ENCODE measurements at places on chromosomes 13 and 19. TPM values are rescaled to one million over a fixed set of nuclear protein-coding genes. Genes with fewer than 3 reads are reported as not detected.
A peak's percentile ranks its signal among the peaks of the same experiment; 100 is the strongest.

GRCh38 chr19:5436106-5436947 is 18.9 kb upstream of the ZNRF4 start:
- DNase-seq, result peak; percentile 13

- DNase-seq, result no peak
These were observed 11.3 kb downstream of the FBXO27 start for GRCh38 chr19:39021063-39021462.

GRCh38 chr13:99736541-99736940 is 235.0 kb downstream of the ZIC5 start:
- DNase-seq, result no peak

DNA sequence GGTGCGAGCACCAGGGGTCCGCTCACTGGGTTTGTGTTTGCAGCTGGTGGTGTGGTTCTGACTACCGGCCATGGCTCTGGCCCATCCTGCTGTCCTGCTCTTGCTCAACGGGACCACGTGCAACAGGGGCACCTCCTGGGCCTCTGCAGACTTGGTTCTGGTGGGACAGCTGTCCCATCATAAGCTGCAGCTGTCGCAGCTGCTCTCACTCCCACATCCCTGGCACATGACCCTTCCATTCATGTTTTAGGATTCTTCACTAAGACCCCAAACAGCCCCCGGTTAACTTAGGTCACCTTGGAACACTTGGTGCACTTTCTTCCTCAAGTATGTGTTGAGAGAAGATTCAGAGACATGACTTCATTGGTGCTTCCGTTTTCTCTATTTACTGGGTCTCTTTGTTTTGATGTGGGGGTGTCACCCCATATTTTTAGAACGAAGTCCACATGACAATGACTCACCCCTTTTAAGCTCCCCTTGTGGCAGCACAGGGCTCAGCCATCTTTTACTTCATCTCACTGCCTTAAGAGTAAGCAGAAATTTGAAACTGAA is 68.4 kb upstream of the ARHGEF7 start:
- no peak for DNase-seq

DNA sequence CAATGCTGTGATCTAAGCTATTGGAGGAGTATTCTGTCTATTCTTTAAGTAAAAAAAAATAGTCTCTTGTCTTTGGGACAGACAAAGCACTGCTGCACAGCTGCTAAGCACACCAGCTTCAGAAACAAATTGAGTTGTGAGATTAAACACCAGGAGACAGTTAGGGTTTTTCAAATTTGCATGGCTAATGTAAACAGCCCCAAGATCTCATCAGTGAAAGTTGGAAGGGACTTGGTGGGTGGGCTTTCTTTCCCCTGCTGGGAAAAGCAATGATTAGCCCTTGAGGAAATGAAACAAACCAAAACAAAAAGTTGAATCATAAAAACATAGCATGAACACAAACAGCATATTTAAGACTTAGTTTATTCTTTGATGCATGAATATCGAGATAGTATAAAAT is 143.6 kb upstream of the SLITRK1 start:
- DNase-seq, result no peak

DNA sequence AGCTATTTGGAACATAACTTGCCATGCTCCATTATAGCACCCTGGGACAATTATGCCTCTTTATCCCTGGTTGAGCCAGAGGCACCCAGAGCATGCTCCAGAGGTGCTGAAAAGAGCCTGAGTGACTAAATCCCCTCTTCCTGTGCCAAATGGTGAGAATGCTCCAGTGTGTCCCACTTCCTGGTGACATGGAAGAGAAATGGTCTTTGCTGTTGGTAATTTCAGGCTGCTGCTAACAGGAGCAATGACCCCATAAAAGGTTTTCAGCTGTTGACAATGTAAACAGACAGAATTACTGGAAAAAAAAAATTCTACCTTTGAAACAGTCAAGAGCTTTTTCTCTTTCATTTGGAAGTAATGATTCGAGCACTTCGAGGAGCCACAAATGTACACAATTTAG is 341.8 kb downstream of the FGF9 start:
- DNase-seq, result no peak

GRCh38 chr13:76825430-76825829 is 60.8 kb downstream of the KCTD12 start:
- peak; percentile 87 for DNase-seq

DNA sequence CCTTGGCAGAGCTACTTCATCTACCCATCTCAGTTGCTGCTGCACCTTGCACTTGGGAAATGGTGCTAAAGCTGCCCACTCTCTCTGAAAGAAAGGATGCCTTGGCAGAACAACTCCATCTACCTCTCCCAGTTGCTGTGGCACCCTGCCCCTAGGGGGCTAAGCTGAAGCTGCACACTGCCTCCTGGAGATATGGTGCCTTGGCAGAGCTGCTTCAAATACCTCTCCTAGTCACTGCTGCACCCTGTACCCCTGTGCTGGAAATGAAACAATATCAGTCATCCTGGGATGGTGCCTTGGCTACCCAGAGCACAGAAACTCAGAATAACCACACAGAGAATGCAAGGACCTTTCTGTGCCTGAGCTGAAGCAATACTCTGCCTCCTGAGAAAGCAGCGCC is 615.8 kb downstream of the DIAPH3 start:
- no peak for DNase-seq

- no peak for DNase-seq
These were observed 2.6 kb upstream of the CARD8 start for GRCh38 chr19:48258350-48258749.

GRCh38 chr19:44662691-44663385 is 8.4 kb upstream of the CEACAM19 start:
- no peak for DNase-seq

GRCh38 chr13:44819245-44819644 is 170.0 kb downstream of the NUFIP1 start:
- DNase-seq, result no peak

- peak; percentile 98 for DNase-seq
These were observed 13.6 kb downstream of the LTBP4 start for GRCh38 chr19:40614622-40615411.

DNA sequence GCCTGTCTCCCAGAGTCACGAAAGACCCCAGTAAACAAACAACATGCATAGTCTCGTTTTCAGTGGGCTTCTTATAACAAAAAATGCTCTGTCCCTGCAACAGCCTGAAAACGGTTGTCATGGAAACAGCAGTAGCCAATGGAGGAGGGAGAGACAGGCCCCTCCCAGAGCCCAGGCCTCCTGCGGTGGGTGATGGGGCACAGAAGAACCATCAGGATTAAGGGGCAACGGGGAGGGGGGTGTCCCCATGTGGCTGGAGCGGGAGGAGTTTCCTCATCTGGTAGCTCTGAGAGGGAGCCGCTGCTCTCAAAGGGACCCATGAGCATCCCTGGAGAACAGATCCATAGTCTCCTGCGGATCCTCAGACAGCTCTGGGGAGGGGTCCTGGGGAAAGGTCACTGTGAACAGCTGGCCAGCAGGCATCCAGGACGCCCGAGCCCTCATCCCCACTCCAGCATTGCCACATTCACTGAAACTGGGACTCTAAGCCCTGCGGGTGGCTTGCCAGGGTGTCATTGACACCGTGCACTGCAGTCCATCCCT is 37.5 kb upstream of the PNMA8B start:
- no peak for DNase-seq

GRCh38 chr13:31610270-31610998 is 128.9 kb upstream of the RXFP2 start:
- no peak for DNase-seq

DNA sequence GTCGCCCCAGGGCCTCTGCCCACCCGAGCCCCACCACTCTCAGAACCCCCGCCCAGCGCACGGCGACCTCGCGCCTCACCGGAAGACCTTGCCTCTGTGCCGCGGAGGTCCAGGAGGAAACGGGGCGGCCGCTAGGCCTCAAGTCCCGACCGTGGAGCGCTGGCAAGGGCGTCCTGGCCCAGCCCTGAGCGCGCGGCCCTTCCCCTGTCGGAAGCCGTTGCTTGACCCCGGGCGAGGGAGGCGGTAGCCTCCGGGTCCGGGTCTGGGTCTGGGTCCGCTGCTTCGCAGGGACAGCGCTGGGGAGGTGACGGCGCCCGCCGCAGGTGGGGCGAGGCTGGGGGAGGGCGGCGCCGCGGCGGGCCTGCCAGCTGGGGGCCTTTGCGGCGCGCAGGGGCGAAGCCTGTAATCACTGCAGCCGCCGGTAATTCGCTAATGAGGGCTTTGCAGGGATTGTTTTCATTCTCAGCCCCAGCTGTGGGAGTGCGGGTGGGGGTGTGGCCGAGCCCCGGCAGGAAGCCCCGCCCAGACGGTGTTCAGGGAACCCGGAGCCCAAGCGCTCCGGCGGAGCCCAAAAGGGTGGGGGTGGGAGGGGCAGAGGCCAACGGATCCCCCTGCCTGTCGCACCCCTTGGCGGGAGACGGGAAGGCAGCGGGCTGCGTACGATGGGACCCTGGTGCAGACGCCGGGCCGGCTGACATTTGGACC is 8.6 kb downstream of the C19orf25 start:
- DNase-seq, result no peak

GRCh38 chr19:17778968-17779929 is 15.7 kb upstream of the B3GNT3 start:
- DNase-seq, result peak; percentile 33

- no peak for DNase-seq
These were observed 20.3 kb upstream of the GPR32 start for GRCh38 chr19:50750010-50750409.

DNA sequence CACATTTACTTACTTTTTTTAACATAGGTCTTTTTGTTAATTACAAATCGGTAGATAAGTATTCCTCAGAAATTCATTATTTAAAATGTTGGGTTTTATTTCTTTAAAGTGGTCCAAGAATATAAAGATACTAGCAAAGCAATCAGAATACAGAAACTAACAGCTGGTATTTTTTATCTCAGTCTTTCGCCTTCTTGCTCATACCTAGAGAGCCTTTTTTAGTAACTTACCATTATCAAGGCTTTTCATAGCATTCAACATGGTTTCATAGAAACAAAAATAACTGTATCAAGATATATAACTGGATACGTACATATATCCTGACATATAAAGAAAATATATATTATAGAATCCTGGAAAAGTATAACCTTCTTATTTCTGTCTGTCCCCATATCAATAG is 227.8 kb upstream of the MIR17HG start:
- no peak for DNase-seq

DNA sequence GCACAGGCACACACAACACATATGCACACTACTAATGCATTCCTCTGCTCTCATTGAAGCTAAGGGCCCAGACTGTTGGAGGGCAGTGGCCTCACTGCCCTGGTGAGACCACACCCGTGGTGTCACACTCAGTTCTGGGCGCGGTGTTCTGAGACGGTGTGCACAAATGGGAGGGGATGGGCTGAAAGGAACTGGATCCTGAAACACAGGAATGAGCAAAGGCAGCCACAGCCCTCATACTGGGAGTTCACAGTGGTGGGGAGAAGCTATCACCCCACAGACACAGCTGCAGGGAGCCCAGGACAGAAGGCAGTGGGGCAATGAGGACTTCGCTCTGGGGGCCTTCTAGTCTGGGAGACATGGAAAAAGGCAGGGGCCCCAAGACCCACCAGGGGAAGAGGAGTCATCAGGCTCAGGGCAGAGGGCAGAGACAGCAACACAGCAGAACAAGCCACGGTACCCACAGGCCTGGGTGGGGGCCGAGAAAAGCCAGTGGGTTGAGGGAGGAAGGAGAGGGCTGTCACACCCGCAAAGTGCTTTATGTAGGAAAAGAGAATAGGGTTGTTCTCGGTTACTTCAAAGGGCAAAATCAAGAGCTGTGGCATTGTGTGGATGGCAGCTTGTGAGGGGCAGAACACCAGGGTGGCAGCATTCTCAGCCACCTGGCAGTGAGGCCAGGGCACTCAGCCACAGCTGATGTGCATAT is 75.4 kb upstream of the GPR183 start:
- DNase-seq, result no peak

DNA sequence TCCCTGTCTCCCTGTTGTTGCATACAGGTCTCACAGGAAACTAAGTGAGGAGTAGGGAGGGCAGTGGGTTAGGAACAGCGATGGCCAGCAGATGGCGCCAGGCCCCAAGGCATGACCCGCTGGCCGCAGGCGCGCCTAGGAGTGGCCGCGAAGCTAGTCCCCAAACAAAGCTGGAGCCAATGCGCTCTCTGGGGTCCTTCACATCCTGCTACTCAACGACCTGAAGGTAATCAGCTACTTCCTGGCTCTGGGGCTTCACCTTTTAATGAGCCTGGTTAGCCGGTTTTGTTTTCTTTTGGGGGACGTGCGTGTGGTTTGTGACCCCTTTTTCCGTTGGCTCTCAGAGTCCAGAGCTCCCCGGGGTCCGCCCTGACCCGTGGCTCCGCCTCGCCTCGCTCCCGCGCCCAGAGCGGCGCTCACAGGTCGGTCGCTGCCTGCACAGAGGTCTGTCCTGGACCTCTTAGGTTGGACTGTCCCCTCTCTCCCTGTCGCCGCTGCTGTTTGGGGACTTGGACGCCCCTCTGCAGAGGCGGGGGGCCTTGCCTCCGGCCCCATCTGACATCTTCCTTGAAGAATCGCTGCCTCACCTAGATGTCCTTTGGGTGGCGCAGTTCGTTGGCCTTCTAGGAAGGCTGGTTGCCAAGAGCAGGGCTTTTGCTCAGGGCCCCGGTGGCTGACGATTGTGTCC is 62.2 kb upstream of the GTF3A start:
- DNase-seq, result peak; percentile 75

GRCh38 chr19:16208847-16209665 is 11.3 kb downstream of the AP1M1 start:
- DNase-seq, result no peak

Gene HPN
- total RNA-seq, result 0.24 TPM

Gene CPB2
- not detected for total RNA-seq

Gene DNAJC15
- total RNA-seq, result 22.9 TPM

Gene CBLC
- total RNA-seq, result 4.1 TPM

Gene OSCAR
- total RNA-seq, result 0.96 TPM

Gene OR10H4
- 0.96 TPM for total RNA-seq

Gene ZNF845
- 11.1 TPM for total RNA-seq

Gene ATXN8OS
- 2.6 TPM for total RNA-seq

Measured in umbilical cord (tissue), 2 donors.